ENCODE measurements at places on chromosomes 12 and 14.

DNA sequence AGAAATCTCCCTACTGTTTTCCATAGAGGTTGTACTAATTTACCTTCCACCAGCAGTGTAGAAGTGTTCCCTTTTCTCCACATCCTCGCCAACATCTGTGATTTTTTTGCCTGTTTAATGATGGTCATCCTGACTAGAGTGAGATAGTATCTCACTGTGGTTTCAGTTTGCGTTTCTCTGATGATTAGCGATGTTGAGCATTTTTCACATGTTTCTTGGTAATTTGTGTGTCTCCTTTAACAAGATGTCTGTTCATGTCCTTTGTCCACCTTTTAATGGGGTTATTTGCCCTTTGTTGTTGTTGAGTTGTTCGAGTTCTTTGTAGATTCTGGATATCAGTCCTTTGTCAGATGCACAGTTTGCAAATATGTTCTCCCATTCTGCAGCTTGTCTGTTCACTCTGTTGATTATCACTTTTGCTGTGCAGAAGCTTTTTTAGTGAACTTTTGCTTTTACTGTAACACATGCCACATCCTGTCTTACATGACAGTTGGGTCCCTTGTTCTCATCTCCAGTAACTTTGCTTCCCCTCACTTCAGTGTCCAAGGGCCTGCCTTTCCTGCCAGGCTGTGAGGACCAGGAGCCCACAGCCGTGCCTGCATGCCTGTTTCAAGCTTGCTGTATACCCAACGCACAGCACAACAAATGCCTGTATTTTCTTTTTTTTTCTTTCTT lies 64.9 kb downstream of the SPRING1 start:
- ATAC-seq: peak; percentile 38

DNA sequence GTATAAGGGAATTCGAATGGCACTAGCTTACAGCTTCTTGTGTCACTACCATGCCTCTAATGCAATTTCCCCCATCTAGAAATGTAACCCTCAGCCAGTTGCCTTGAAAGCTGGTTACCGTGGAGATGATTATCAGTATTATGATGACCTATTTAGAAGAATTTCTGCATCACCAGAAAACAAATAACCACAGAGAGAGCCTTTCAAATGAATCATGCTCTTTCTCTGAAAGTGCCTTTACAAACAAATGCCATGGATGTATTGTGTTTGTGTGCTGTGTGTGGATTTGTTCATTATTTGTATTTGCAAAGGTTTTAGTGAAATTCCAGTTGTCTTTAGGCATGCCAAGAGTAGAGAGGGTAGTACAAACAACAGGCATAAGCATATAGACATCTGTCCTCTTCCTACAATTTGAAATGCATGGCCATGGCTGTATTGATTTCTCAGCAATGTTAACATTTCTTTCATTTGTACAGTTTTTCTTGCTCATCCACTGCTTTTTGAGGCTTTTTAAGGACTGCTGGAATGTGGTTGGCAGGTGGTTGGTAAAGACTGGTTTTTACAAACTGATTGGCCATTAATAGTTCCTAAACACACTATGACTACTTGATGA lies 266.5 kb downstream of the PAWR start:
- ATAC-seq: no peak

- ATAC-seq: no peak
These were observed 583.6 kb downstream of the GALC start for GRCh38 chr14:87409393-87409792.

DNA sequence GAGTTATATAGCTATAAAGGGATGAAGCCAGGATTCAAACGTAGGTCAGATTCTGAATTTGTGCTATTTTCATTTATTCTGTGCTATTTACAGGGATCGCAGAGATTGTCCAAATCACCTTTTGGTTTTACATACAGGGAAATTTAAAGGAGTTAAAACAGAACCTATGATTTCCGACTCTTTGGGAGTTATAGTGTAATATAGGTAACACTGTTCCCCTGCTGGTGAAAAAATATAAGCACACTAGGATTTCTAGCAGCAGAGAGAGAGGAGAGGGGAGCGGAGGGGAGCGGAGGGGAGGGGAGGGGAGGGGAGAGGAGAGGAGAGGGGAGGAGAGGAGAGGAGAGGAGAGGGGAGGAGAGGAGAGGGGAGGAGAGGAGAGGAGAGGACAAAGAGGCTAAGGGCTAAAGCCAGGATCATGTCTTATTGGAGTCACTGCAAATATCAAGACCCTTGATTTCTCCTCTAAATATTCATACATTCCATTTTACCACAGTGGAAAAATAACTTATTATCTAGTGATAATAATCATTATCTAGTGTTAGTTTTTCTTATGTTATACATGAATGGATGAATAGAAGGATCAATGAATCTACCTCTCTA lies 46.2 kb upstream of the KCNH5 start:
- ATAC-seq: no peak

DNA sequence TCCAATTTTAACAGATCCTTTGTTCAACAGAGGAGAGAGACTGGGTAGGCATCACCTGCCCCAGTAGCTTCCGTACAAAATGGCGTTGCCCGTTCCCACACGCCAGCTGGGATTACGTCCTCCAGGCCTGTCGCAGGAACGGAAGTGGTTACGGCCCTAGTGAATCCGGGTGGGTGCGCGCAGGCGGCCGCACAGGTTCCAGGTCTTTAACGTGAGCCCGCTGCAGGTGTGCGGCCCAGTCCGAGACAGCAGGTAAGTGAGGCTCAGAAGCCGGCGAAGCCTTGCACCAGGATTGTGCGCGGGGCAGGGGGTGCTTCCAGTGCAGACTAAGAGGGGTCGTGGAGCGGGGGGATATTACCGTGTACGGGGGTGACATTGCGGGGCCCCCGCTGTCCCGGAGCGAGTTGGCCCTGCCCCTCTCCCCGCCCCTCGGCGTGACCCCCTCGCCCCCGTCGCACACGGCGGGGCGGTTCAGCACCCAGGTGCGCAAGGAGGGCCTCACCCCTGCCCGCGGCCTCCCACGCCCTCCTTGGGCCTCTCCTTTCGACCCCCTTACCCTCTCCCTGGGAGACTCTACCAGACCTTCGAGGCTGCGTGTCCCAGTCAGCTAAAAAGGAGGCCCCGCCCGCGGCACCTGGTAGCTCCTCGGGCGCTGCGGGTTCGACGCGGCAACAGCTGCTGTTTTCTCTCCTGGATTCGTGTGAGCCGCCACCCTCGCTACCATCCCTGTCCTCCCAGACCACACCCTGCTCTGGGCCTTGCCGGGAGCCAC lies at the start of gene EXD2:
Gene EXD2 (plus strand): TSS at position 159 of the 772 bp plus-strand sequence. CDS start 17,973 bp downstream, outside the sequence.
- peak; percentile 91 for ATAC-seq

- ATAC-seq: no peak
These were observed 10.1 kb upstream of the C14orf39 start for GRCh38 chr14:60495946-60496345.

- no peak for ATAC-seq
These were observed 40.5 kb downstream of the TSPAN11 start for GRCh38 chr12:30967026-30967425.

- no peak for ATAC-seq
These were observed 25.7 kb upstream of the COCH start for GRCh38 chr14:30848449-30849240.

DNA sequence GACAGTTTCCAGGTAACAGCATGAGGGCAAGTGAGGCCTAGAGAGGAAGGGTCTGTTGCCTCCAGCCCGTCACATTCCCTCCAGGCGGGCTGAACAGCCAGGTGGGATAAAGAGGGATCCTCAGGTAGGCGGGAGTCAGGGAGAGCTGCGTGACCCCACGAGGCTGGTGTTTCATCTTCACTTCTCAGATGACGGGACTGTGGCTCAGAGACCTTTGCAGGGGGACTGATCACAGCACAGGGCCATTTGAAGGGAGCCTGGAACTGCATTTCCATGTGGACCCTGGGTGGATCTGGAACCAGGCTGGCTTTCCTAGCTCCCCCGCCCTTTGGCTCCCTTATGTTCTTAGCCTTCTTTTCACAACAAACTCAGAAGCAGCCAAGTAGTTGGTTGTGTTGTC lies 37.4 kb downstream of the SH2B3 start:
- no peak for ATAC-seq

Data from activated CD4-positive, CD25-positive, alpha-beta regulatory T cell treated with anti-CD3 and anti-CD28 coated beads, Interleukin-2, amount 50 U/mL, for 24 hours (primary cell).